ENCODE measurements at places on chromosomes 2 and 18. TPM values are rescaled to one million over a fixed set of nuclear protein-coding genes. Genes with fewer than 3 reads are reported as not detected.

- no peak for DNase-seq
Observed at GRCh38 chr2:172066394-172066886, 18.9 kb upstream of the DLX1 start.

GRCh38 chr18:35749701-35750100 is 168.2 kb downstream of the GALNT1 start:
- DNase-seq = no peak

GRCh38 chr2:54549917-54550518 is 93.9 kb downstream of the SPTBN1 start:
- DNase-seq = no peak

The AAMP gene
- total RNA-seq = 117 TPM

The NTSR2 gene
- total RNA-seq = not detected

Data from Calu3 (cell line).